ENCODE measurements at places on chromosomes 5 and 9. TPM values are rescaled to one million over a fixed set of nuclear protein-coding genes. Genes with fewer than 3 reads are reported as not detected.

DNA sequence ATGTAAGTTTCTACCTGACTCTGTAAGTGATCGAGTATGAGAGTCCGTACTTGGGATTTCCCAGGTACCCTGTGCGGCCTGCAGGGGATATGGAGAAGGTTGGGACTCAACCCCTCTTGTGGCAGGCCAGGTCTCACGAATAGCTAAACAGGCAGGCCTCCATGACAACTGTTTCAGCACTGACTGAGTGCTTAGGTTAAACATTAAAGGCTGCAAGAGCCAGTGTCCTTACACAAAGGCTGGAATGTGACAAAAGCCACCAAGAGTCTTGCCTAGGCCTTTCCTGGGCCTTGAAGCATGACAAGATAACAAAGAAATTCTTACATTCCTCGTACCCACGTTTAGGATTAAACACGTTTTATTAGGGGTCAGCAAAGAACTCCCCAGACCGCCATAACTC, 58.6 kb downstream of the THBS4 start:
- no peak for DNase-seq

GRCh38 chr9:16343249-16344237, 526.9 kb downstream of the BNC2 start:
- DNase-seq: no peak

GRCh38 chr9:95785209-95785608, 90.3 kb upstream of the ERCC6L2 start:
- peak; percentile 75 for DNase-seq

- DNase-seq: no peak
These were observed 675.2 kb downstream of the ACTL7B start for GRCh38 chr9:108180541-108180940.

- DNase-seq: peak; percentile 84
These were observed 402.4 kb downstream of the ARHGEF28 start for GRCh38 chr5:74028406-74028805.

DNA sequence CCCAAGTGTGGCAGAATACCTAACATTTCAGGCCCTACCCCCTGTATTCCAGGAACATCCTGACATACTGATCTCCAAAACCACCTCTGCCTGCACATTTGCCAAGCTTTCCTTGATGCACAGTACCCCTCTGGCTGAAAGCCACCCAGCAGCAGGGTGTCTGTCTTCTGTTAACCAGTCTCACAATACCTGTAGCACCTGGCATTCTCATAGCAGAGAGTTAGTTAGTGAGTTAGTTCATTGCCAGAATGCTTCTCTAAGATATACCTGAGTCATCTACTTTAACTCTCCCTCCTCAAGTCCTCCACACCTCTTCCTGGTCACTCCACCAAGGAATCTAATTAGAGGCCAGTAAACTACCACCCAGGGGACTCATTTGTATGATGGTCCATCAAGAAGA, 46.1 kb upstream of the IL7R start:
- no peak for DNase-seq

- peak; percentile 58 for DNase-seq
These were observed 1.0 kb downstream of the CSNK1A1 start for GRCh38 chr5:149550268-149550583.

GRCh38 chr5:36878392-36879082, 2.0 kb downstream of the NIPBL start:
- peak; percentile 44 for DNase-seq

GRCh38 chr5:154333016-154333415, 112.8 kb upstream of the SAP30L start:
- no peak for DNase-seq

DNA sequence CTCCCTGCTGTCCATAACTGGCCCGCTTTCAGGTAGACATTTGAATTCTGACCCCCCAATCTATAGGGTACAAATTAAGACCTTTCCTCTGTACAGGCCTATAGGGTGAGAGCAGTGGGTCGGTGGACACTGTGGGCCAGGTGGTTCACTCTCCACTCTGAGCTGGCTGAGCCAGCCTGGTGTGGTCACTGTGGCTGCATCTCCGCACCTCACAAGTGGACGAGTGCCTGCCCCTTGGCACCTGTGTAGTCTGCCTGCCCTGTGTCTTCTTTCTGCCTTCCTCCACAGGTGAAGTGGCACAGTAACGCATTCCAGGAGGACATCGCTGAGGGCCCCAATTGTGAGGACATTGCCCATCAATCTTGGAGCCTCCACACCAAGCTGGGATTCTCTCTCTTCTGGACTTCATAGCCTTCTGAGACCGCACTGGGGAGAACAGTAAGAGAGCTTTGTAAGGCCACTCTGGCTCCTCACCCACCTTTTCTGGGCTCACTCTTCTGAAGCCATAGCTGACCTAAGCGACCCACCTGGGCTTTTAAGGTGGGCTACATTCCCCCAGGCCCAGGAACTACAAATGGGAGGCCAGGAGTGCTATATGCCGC, 33.5 kb upstream of the JADE2 start:
- DNase-seq: no peak

DNA sequence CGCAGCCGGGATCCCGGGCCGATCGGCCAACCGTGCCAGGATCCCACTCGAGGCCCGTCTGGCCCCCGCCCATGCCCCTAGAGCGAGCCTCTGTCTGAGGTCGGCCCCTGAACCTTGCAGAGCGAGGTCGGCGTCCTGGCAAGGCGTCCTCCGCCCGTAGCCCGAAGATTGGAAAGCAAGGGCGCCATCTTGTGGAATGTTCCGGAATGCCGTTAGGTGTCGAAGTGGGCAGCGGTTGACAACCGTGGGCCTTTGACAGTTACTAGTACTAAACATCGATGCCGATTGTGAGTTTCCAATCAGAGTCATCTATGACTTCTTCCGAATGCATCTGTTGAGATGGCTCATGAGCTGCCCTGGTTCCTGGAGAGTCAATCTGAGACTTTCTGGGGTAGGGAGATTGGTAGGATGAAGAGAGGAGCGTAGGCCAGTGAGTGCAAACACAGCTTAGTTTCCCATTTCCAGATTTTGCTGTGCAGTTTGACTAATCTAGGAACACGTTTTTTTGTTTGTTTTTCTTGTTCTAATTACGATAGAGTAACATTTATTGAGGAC, 923 bp upstream of the PLK2 start:
- DNase-seq: peak; percentile 93

GRCh38 chr9:20478786-20479185, 143.5 kb downstream of the MLLT3 start:
- DNase-seq: no peak

GRCh38 chr5:179732918-179733771, 523 bp downstream of the MAML1 start:
- peak; percentile 55 for DNase-seq

GRCh38 chr5:119315516-119315949, 40.3 kb upstream of the TNFAIP8 start:
- peak; percentile 50 for DNase-seq

GRCh38 chr5:83360573-83360972, 111.0 kb upstream of the VCAN start:
- peak; percentile 23 for DNase-seq

GRCh38 chr5:154647114-154647760, 107.9 kb upstream of the LARP1 start:
- DNase-seq: no peak

DNA sequence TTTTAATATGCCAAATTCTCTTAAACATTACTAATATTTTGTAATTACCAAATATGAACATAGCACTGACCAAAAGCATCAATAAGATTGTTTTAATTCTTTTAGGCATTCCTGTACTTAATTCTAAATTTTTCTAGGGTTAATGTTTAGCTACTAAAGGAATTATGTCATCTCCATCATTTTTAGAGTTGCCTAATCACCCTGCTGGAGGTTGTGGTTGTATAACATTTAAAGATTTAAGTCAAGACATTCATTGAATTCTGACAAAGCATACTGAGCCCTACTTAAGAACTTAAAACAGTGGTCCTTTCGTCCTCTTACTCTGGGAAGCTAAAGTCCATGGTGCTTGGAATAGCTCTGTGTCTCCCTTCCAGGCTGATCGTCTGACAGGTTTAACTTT, 28.1 kb upstream of the DAB2 start:
- no peak for DNase-seq

DNA sequence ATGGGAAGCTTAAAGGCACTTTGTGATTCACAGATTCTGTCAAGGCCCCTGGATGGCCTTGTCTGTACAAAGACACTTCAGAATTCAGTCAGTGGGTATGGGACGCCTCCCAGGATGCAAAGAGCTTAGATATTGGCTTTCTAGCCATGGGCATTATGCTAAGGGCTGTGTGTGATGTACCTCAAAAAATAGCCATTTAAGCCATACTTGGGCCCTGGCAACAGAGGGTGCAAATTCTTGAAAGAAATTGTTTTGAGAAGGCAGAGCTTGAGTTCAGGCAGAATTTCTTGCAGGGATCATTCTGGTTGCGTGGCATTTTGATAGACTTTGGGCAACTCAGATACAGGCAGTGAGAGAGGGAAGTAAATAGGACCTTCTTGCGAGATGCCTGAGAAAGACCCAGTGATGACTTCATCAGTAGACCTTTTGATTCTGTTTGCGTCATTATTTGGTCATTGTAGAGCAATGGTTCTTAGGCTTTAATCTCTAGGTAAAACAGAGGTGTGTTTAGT, 3.9 kb downstream of the CYFIP2 start:
- DNase-seq: no peak

DNA sequence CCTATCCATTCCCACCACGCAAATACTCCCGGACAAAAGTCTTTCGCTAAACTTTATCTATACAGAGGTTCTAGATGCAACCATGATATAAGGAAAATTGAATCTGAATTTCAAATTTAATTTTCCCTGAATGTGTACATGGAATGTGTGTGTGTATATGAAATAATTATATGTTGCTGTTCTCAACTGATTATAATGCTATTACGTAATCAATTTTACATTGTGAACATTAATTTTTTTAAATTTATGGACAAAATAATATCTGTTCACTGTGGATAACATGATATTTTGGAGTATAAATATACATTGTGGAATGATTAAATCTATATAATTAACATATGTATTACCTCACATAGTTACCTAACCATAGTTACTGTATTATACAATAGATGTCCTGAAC, 1250.6 kb downstream of the EFNA5 start:
- DNase-seq: no peak

DNA sequence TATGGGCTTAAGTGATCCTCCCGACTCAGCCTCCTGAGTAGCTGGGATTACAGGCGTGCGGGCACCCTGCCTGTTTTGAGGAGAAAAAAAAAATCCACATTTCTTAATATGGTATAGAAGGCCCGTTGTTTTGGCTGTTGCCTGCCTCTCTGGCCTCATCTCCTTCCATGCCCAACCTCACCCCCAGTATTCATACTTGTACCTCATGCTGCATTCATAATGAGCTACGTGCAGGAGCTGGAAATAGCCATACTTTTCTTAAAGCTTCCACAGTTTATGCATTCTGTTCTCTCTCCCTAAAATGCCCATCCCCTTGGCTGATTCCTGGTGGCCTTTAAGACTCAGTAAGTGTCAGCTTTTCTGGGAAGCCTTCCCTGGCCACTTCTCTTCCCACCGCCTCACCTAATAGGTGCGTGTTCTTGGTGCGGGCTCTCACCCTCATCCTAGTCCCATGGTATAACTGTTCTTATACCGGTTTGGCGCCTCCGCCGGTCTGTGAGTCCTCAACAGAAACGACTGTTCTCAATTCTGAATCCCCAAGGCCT, 2.1 kb upstream of the TPM2 start:
- DNase-seq: no peak

- DNase-seq: peak; percentile 28
These were observed 40.1 kb downstream of the PRRT1B start for GRCh38 chr9:131585375-131585774.

DNA sequence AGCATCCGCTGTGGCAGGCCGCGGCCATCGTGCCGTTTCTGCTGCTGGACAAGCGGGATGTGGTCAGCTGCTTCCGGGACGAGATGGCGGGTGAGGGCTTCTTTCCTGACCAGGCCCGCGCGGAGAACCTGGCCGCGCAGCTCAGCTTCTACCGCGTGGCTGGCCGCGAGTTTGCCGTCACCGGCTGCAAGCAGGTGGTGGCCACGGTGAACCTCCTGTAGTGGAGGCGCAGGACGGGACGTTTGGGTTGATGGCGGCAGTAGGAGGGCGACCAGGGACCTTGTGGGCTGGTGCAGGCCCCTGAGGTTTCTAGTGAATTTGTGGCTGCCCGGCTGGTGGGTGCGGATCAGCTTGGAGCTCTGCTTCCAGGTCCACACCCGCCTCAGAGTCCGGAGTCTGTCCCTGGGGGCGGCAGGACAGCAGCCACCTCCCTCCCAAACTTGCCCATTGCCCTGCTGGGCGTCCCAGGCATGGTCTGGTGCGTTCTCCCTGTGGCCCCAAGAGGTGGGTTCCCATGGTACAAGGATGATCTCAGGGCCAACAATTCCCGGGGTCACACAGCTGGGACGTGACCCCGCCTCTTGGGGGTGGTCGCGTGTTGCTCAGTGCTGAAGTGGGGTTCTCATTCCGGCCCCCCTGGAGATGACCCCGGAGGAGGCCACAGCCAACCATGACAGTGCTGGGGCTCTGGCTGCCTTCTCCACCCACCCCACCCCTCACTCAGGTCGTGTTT, 2.4 kb downstream of the TOR4A start:
- DNase-seq: no peak

DNA sequence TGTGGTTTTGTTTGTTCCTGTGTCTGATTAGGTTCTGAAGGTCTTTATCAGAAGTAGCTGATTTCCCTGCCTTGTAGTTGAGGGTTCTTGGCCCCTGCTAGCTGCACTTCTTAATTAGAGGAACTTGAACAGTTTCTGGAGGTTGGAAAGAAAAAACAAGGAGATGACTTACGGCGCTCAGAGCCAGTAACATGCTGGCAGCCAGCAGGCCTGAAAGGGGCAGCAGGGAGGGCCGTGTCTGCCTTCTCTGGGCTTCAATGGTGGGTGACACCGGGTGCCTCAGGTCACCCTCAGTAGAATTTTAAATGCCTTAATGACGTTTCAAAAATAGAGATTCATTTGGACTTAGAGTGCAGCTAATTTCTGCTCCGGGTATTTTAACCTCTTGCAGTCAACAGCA, 15.8 kb downstream of the UBE2QL1 start:
- DNase-seq: no peak

- DNase-seq: peak; percentile 61
These were observed 12.7 kb upstream of the TMEM174 start for GRCh38 chr5:73160239-73160671.

DNA sequence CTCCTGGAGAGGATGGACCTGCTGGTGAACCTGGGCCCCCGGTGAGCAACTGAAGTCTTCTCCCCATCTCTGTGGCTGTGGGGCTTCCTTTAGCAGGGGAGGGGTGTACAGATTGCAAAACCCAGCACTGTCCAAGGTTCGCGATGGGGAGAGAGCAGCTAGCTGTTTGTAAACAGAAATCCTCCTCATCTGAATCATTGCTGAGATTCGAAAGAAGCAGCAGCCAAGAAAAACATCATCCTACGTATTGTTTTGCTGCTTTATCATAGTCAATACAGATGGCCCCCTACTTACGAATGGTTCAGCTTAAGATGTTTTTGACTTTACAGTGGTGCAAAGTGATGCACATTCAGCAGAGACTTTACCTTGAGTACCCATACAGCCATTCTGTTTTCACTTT, 80.0 kb upstream of the TGFBR1 start:
- DNase-seq: no peak

GRCh38 chr5:143488381-143488780, 84.9 kb upstream of the NR3C1 start:
- DNase-seq: no peak

Gene CFAP77
- not detected for total RNA-seq

Gene SGCD
- total RNA-seq: 1.4 TPM

Gene RUSC2
- total RNA-seq: 18.2 TPM
